NCI-H69 (cell line): ENCODE measurements at places on chromosomes 4 and X.

GRCh38 chr4:141871086-141871770, 234.8 kb downstream of the IL15 start:
- DNase-seq, result no peak

GRCh38 chrX:46704767-46705386, 54.0 kb downstream of the SLC9A7 start:
- no peak for DNase-seq

DNA sequence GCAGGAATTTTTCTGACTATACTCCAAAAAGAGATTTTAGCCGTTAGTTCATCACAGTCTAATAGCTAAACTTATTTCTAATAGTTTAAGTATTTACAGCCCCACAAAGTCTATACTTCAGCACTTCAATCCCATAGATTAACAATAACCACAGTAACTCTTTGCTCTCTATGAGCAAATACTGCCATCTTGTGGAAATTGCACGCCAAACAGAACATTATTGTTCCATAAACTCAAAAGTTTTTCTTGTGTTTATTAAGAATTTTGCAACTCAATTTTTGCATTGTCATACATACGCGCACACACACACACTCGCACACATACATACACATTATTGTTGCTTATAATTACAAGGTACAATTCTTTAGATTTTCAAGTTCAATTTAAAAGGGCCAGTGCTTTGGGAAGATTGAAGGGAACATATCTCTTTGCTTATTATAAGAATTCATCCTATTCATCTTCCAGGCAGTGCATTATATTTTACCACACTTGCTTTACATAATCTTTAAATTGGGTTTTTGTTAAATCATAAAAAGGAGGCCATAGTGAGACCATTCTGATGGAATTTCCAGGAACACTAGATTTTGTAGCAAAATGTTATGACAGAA, 63.8 kb upstream of the ATOH1 start:
- peak; percentile 72 for DNase-seq

GRCh38 chr4:4950561-4951290, 68.5 kb downstream of the CYTL1 start:
- DNase-seq, result no peak

DNA sequence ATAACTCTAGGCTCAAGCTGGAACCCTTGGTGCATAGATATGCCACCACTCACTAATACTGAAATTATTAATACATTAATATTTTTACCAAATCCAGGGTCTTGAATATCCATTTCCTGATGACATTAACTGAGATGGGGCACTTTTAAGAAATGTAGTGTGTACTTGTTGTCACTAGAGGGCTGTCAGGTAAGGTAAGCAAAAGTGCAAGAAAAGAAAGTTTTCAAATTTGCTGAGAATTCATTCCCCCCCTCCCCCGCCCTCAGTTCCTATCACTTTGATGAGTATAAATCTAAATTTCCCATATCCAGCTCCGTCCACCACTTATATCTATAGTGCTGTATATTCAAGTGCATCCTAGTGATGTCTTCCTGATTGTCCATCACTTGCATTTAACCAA, 20.5 kb upstream of the WDR44 start:
- DNase-seq, result no peak

DNA sequence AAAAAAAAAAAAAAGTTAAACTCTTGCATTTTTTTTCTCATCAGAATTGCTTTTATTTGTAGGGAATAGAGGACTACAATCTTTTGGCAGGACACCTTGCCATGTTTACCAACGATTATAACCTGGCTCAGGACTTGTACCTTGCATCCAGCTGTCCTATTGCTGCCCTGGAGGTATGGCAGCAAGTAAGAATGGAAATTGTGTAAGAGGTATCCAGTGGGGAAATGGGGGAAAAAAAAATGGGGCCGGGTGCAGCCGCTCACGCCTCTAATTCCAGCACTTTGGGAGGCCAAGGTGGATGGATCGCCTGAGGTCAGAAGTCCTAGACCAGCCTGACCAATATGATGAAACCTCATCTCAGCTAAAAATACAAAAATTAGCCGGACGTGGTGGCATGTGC, 49.8 kb downstream of the WDR19 start:
- DNase-seq, result no peak

DNA sequence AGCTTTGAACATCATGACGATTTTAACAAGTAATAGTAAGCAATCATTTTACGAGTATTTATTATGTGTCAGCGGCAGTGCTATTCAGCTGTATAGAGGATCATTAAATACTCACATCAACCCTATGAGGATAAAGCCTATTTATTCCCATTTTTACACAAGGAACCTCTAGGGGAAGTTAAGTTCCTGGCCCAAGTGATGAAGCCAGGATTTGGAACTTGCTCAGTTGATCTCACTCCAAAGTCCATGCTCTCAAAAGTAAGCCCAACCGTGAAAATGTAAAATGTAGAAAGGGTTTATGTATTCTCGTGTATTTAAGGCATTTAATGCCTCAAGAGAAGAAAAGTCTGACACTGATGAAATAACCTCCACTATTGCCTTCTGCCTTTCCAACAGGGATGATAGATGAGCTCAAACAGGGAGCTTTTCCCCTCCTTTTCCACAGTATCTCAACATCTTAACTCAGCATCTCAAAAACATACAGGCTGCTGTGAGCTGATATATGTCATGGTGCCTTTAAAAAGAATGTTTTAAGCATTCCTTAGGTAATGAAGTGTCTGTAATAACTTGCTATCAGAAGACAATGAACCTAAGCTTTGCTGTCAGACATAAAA, 35.0 kb upstream of the PLA2G12A start:
- no peak for DNase-seq

GRCh38 chrX:18278449-18278848, 57.8 kb upstream of the BEND2 start:
- peak; percentile 1 for DNase-seq

DNA sequence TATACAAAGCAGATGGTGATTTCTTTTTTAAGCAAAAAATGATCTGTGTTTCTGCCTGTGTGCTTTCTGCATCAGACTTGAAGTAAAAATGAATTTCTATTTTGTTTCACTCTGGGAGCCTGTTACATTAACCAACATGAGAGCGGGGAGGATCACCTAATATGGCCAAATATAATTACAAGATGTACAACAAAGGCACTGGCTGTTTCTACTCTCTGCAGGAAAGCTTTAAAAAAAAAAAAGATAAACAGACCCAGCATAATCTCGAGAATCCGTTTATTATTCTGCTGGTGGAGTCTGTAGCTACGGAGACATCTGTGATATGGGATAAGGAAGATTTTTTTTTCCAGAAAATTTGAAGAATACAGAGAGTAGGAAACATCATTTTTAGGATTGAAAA, 103.6 kb downstream of the COMMD8 start:
- DNase-seq, result no peak

- DNase-seq, result no peak
These were observed 27.2 kb downstream of the MAB21L2 start for GRCh38 chr4:150609131-150609530.

DNA sequence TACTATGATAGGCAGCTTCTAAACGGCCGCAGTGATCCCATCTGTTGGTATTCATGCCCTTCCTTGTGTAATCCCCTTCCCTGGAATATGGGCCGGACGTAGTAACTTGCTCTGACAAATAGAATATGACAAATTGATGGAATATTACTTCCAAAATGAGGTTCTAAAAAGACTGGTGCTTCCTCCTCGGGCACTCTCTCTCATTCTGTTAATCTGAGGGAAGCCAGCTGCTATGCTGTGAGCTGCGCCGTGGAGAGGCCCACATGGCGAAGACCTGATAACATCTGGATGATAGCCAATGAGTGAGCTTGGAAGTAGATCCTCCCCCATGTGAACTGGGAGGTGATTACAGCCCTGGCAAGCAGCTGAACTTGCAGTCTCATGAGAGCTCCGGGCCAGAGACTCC, 27.2 kb upstream of the SLC25A4 start:
- DNase-seq, result peak; percentile 76

DNA sequence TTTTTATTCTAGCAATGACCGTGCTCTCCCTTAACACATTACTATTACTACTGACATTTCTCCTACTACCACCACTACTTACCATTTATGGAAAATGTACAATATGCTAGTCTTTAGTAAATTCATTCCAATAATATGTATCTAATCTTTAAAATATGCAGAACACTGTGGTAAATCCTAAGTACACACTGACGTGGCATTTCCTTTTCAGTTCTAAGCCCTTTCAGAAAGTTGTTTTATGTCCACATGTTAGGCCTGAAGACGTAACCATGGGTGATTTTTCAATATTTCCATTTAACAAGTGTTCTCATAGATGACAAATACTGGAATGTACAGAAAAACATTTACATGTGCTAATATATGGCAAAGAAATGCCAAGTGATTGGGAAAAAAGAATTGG, 268.6 kb upstream of the SLIT2 start:
- no peak for DNase-seq

DNA sequence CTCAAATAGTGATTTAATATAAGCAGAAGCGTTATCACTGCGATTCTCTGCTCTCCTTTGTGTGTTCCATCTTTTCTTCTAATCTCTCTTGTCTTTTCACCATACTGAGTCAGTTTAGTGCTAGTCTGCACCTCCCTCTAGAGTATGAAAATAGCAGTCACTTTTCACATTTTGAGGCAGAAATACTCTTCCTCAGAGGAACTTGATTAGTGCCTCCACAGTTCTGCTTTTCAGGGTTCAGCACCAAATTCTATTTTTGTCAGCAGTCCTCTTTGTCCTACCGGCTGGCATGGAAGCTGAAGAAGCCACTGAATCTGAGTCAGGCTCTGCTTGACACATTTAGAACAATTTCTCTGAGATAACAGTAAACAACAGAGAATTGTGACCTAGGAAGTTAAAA, 49.7 kb upstream of the ANKRD17 start:
- peak; percentile 35 for DNase-seq

DNA sequence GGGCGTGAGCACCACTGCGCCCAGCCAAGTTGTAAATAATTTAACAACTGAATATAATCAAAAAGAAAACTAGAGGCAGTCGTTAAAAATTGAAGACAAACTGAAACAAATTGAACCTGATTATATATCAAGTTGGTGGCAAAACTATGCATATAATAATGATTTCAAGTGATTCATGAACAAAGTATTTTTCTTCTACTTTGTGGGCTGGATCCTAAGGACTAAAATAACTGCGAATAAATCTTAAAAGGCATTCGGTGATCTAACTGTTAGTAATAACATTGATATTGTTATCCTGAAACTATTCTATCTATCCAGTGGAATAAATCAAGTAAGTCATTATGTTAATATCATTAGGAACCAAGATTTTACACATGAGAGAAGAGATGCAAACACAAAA, 21.2 kb upstream of the USP9X start:
- DNase-seq, result no peak

DNA sequence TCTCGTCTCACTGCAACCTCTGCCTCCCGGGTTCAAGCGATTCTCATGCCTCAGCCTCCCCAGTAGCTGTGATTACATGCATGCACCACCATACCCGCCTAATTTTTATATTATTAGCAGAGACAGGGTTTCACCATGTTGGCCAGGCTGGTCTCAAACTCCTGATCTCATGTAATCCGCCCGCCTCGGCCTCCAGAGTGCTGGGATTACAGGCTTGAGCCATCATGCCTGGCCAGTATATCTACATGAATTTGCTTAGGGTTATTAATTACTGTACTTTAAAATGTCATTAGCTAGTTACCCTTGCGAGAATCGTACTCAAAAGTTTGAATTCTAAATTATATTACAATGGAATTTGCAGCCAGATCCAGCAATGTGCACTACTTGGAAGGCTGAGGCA, 8.9 kb downstream of the CPEB2 start:
- no peak for DNase-seq

GRCh38 chr4:159267869-159268285, 165.0 kb downstream of the RAPGEF2 start:
- no peak for DNase-seq

GRCh38 chr4:40969501-40969900, 219.7 kb downstream of the NSUN7 start:
- peak; percentile 24 for DNase-seq

- no peak for DNase-seq
These were observed 67.4 kb upstream of the ARHGAP24 start for GRCh38 chr4:85407546-85407945.

DNA sequence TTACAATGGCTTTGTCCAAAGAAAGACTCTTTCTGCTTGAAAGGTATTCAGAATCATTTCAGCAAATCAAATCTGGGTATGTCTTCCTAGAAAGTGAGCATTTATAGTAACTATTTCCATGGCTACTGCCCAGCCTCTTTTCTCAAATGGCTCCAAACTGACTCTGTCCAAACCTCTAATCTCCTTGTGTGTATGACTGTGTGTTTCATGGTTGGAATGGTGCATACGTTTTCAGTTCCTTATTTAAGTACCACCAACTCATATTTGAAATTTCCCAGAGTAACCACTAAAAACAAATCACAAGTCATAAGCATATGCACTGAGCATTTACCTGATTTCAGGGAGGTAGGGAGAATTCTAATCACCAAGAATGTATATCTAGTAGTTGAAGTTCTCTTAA, 106.0 kb downstream of the TMEM144 start:
- no peak for DNase-seq

GRCh38 chr4:44194365-44194764, 254.2 kb downstream of the KCTD8 start:
- DNase-seq, result no peak

DNA sequence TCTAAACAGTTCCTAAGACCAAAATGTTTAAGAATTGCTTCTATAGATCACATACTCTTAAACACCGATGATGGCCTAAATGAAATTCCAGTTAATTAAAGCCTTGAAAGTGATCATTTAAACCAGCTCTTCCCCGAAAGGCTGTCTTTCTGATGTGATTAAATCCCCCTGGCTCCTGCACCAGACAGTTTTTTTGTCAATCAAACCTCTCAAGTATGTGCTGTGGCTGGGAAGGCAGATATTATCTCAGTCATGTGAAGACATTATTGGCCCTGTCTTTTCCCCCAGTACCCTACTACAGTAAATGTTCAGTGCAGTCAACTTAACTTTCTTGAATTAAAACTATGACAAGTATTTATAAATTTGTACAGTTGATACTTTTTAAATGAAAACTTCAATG, 121.0 kb upstream of the MYOZ2 start:
- DNase-seq, result no peak

- DNase-seq, result no peak
These were observed 4.2 kb upstream of the ATP2B3 start for GRCh38 chrX:153513265-153513664.

GRCh38 chr4:102580463-102580842, 79.3 kb downstream of the NFKB1 start:
- DNase-seq, result no peak

- DNase-seq, result no peak
These were observed 662.5 kb downstream of the RAPGEF2 start for GRCh38 chr4:159765382-159765781.

DNA sequence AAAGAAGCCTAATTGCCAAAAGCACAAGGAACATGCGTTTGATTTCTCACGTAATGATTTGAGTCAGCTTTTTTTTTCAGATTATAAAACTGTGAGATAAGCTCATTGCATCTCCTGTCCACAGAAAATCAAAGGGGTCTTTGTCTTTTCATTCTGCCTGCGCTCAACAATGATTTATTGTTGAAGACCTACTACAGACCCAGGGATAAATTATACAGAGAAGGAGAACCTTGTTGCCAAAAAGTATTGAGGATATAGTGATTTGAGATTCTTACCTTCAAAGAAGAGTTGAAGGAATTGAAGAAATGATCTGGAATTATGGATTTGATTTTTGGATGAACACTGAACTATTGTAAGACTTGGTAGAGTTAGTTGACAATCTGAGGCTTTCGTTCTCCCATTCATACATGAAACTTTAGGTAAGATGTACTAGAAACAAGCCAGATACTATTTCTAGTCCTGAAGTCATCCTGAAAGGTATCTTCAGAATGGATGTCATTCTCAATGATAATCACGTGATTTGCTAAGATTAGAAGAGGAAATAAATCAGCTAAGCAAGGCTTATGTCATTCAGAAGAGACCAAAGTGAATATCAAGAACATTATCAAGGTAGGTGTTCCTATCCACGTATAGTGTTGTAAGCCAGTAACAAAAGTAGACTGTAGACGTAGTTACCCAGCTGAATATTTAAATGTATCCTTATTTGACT, 71.1 kb upstream of the SCOC start:
- no peak for DNase-seq
